A549 (cell line): ENCODE measurements at places on chromosomes 11 and 22. TPM values are rescaled to one million over a fixed set of nuclear protein-coding genes. Genes with fewer than 3 reads are reported as not detected.
A peak's percentile ranks its signal among the peaks of the same experiment; 100 is the strongest.

PRRG4 gene
- 0.72 to 1.4 TPM (median 1.3 TPM) in 3 replicates for polyA plus RNA-seq

DPAGT1 gene
- polyA plus RNA-seq = 42.1 to 47.6 TPM (median 43.7 TPM) in 3 replicates

ART1 gene
- polyA plus RNA-seq = not detected in 3 replicates

- no peak for DNase-seq
These were observed 21.1 kb upstream of the LRRC10B start for GRCh38 chr11:61487342-61488025.

- peak; percentile 21 for DNase-seq
These were observed 125.4 kb downstream of the CASP12 start for GRCh38 chr11:104772806-104773241.

DNA sequence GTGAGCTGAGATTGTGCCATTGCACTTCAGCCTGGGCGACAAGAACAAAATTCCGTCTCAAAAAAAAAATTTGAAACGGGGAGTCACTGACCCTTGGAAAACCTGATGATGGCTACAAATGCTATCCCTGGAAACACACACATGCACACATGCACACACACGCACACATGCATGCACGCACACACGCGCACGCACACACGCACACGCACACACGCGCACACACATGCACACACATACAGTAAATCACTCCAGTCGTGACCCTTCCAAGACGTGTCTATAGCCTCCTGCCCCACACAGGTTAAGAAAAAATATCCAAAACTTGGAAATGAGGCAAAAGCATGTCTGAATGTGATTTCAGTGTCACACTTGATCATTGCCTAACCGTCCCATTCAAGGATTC lies 6.7 kb upstream of the CPT1A start:
- DNase-seq = no peak

DNA sequence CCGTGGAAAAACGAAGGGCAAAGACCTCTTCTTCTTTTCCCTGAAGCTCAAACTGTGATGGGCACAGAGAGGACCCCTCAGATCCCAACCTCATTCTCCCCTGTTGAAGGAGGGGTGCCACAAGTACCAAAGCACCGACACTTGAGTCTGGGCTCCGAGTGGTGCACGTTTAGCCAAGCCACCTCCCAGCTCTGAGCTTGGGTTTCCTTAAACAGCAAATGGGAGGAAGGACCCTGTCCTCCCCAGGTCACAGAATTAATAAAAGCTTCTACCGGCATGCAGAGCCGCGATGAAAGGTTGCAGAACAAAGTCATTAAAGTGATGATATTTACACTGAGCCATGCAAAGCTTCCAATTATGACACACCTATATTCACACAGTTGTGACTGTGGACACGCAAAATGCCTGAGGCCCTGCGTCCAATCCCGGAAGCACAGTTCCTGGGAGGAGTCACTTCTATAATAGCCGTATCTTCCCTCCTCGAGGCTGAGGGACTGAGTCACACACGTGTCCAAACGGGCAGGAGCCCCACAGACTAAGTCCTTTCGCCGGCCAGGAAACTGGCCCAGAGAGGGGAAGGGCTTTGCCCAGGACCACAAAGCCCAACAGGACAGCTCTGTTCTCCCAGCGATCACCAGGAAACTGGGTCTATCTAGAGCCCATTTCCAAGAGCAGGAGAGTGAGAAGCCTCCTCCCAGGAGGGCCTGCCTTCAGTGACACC lies 922 bp upstream of the CSNK1E start:
- peak; percentile 94 for DNase-seq

DNA sequence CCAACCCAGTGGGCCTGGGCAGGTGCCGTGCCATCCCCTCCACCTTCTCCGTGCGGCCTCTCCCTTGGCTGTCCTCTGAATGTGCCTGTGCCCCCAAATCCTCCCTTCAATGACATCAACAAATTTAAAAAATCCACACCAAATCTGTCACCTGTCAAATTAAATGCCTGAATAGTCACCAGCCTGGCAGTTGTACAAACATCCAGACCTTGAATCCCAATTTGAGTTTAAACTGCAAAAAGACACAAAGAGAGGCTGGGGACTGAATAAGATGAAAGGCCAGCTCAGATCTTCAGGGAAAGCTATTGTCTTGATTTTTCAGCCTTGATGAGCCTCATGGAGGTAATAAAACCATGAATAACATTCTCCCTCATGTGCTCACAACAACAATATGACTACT lies 194.7 kb downstream of the KIRREL3 start:
- DNase-seq = no peak

DNA sequence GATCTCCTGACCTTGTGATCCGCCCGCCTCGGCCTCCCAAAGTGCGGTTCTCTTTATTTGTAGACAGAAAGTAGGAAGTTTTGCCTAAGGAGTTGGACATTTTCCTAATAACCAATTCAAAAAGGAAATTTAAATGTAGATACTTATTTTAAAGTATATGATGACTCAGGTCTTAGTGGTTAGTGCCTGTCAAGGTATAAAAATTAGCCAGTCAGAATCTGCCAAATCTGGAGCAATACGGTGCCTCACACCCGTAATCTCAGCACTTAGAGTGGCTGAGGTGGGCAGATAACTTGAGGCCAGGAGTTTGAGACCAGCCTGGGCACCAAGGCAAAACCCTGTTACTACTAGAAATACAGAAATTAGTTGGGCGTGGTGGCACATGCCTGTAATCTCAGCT lies 86.7 kb upstream of the RASSF10 start:
- no peak for DNase-seq

GRCh38 chr11:23755076-23755475 lies 741.8 kb upstream of the LUZP2 start:
- no peak for DNase-seq
